ENCODE measurements at places on chromosomes 7 and 10. TPM values are rescaled to one million over a fixed set of nuclear protein-coding genes. Genes with fewer than 3 reads are reported as not detected.
A peak's percentile ranks its signal among the peaks of the same experiment; 100 is the strongest.

DNA sequence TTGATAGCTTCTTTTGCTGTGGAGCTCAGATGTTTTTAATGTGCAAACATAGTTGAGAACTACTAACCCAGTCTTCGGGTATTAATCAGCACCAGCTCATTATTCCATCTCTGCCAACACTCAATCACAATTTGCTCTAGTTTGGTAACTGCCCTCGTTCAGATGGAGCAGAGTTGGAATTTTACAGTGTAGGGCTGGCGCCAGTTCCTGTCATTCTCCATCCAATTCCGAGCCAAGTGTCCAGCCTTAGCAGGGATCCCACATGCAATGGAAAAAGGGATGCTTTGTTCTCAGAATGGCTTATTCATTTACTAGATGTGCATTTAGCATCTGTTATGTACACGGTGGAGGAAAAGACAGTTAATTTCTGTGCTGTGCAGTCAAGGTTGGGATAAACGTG lies 504.5 kb upstream of the GALNT17 start:
- DNase-seq, result no peak

DNA sequence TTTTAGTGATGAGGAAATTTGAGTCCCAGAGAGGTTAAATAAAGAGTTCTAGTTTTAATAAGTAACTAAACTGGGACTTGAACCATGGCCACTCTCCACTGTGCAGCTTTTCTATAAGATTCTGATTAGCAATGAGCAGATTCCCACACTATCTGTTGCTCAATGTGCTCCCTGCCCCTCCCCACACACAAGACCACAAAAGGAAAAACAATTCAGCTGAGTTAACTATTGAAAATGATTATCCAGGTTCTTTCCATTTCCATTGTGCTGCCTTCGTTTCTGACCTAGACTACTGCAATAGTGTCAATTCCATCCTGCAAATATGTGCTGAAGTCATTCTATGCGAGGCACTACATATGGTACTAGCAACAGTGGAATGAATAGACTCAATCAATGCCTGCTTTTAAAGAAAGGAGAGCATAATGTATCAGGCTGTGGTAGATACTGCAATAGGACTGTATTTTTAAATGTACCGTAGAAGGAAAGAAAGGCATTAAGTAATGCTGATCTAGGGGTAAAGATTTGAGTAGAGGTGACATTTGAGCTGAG lies 97.0 kb downstream of the SEMA3C start:
- DNase-seq, result no peak

GRCh38 chr10:20811131-20811530 lies 86.0 kb downstream of the NEBL start:
- no peak for DNase-seq

The ADCY1 gene
- total RNA-seq, result 5.0 TPM

The ABLIM1 gene
- 772 TPM for total RNA-seq

- DNase-seq, result no peak
Measured at GRCh38 chr7:85510287-85510686, 323.4 kb upstream of the SEMA3D start.

DNA sequence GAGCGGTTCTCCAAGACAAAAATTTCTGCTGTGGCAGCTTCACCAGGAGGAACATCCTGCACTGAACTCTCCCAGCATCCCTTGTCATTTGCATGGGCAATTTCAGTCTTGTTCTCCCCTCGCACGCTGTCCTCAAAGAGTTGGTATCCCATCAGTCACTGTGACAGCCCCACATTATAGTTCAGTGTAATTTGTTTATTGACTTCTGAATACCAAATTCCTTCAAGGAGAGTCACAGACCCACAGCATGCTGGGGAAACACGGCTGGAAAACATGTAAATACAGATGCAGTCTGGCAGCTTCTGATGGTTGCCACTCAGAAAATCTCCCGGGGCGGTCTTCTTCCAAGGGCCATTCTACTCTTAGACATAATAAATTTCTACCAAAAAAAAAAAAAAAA lies 151.0 kb upstream of the NEBL start:
- no peak for DNase-seq

- DNase-seq, result peak; percentile 84
Measured at GRCh38 chr7:50502001-50502684, 52.0 kb upstream of the FIGNL1 start.

- DNase-seq, result no peak
Measured at GRCh38 chr10:126433351-126433750, 45.1 kb upstream of the ADAM12 start.

GRCh38 chr7:130458257-130458656 lies 17.4 kb upstream of the CEP41 start:
- no peak for DNase-seq

GRCh38 chr10:128575761-128576160 lies 449.5 kb upstream of the MKI67 start:
- DNase-seq, result no peak

DNA sequence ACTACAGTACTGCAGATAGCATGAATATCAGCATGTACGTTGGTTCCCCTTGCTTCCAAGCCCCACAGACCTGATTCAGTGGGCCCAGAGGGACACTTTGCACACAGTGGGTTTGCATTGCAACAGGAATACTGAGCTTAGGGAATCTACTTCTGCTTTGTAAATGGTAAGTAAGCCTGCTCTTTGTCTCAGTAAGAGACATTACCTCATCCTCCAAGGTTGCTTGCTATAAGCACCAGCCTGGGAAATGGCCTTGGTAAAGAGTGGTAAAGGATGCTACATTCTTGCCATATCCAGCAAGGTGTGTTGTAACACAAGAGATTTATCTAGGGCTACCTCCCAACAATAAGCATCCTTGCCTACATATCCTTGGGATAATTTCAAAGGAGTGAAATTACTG lies 730.5 kb downstream of the INHBA start:
- no peak for DNase-seq

DNA sequence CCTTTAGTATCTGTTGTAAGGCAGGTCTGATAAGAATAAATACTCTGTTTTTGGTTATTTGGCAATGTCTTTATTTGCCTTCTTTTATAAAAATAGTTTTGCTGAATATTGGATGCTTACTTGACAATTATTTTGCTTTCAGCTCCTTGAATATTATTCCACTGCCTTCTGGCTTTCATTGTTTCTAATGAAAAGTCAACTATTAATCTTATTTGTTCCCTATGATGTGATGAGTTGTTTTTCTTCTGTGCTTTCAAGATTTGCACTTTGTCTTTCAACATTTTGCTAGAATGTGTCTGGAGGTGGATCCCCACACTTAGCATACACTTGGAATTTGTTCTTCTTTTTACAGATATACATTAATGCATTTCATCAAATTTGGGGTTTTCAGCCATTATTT lies 203.8 kb upstream of the PTPRZ1 start:
- DNase-seq, result no peak

The FGF8 gene
- total RNA-seq, result not detected

The KEL gene
- 0.43 TPM for total RNA-seq

The OR2A42 gene
- total RNA-seq, result not detected

The PPP1R3A gene
- 116 TPM for total RNA-seq

The PRKG1 gene
- 28.2 TPM for total RNA-seq

The GIMAP2 gene
- 4.7 TPM for total RNA-seq

DNA sequence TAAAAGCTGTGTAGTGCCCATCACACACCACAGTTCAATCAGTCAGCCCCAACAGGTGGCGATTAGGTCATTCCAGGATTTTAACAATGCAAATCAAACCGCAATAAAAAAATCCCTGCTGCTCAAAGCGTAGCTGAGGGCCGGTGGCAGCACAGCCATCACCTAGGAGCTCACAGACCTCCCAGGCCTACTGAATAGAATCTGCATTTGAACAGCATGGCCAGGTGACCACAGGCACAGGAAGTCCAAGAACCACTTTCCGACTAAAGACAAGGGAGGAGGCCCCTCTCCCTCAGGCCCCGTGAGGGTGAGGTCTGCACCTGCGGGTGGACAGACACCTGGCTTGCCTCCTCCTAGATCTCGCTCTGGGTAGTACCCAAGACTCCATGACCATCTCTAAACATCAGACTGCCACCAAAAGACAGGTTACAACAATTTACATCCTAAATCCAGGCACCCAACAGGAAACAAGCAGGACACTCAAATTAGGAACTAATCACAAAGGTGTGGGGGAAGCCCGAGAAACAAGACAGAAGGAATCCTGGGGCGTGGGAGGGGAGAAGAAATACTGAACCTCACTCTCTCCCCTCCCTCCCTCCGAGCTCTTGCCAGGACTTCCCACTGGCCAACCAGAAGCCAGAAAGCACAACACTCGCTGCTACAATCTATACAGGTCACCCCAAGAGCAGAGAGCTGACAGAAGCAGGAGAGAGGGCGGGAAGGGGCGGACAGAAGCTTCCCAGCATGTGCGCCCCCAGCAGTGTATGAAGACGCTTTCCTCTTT lies 19.2 kb downstream of the GNA12 start:
- DNase-seq, result peak; percentile 29

DNA sequence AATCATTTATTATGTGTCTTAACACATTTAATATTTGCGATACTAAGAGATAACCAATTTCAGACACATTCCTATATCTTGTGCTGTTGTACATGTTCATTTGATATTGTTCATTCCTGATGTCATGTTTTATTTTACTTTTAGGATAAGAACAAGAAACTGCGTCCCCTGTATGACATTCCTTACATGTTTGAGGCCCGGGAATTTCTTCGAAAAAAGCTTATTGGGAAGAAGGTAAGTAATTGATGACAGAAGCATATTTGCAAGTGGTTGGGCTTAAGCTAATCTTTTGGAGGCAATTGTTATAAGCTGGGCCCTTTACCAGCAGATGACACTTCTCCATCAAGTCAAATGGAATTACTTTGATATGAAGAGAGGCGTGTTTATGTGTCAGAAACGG lies 155.3 kb downstream of the SND1 start:
- DNase-seq, result no peak
